ENCODE measurements at places on chromosomes 16 and 17.

DNA sequence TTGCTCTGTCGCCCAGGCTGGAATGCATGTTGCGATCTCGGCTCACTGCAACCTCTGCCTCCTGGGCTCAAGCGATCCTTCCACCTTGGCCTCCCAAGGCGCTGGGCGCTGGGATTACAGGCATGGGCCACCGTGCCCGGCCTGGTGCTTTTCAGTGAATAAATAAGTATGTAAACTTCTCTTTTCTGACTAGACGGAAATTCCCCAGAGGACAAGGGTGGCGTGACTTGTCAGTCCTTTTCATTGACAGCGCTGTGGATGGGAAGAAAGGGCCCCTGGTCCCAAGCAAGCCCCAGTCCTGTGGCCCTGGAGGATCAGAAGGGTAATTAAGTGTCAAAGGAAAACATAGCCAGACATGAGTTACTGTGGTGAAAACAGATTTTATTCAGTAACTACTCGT lies 9.6 kb upstream of the SPN start:
- DNase-seq, result no peak
- no peak overlapping the region for H3K27ac ChIP-seq
- no peaks in the 10 kb centered on the region for H3K27me3 ChIP-seq
- H3K4me1 ChIP-seq, result no peaks in the 10 kb centered on the region
- no peak overlapping the region for H3K4me3 ChIP-seq
- no peaks in the 10 kb centered on the region for H3K36me3 ChIP-seq

DNA sequence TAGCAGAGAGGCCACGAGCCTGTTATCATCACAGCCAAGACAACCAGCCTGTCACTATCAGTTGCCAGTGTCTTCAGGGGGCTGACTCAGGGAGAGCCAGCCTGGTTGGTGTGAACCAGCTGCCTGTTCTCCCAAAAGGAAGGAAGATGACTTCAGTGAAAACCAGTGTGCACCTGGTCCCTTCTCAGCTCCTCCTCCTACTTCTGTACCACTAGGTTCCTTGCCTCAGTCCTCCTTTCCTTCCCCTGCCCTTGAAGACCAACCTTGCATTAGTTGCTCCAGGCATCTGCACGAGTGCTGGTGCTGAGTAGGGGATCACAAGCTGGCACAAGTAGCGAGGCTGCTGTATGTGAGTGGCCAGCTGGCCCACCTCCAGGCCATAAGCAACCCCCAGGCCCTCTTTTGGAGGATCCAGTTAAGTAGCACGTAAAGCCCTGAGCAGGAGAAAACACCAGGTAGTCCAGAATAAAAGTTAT lies 8.5 kb downstream of the TUBG1 start:
- H3K36me3 ChIP-seq, result peaks cover 25% of the 10 kb centered on the region
- DNase-seq, result no peak
- no peak overlapping the region for H3K27ac ChIP-seq
- no peaks in the 10 kb centered on the region for H3K27me3 ChIP-seq

- peaks cover 47% of the 10 kb centered on the region for H3K4me1 ChIP-seq
- peaks cover 29% of the 10 kb centered on the region for H3K36me3 ChIP-seq
- no peak overlapping the region for H3K4me3 ChIP-seq
- H3K27me3 ChIP-seq, result no peaks in the 10 kb centered on the region
- H3K27ac ChIP-seq, result peak overlapping the region; percentile 84
Measured at GRCh38 chr16:81676066-81676882, 102.8 kb upstream of the PLCG2 start.

DNA sequence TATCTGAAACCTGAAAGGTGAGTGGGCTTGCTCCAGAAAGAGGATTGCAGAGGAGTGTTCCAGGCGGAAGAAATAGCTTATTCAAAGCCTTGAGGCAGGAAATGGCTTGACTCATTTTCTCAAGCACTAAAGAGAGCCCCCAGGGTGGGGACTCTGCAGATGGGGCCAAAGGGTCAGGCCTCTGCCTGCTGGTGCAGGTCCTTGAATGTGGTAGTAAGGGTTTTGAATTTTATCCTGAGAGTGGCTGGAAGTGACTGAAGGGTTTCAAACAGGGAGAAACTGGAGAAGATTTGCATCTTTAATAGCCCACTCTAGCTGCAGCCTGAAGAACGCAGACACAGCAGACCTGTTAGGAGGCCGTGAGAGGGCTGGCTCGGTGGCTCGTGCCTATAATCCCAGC lies 144.4 kb downstream of the CCT6B start:
- H3K27ac ChIP-seq, result no peak overlapping the region
- DNase-seq, result no peak
- H3K4me3 ChIP-seq, result no peak overlapping the region
- H3K4me1 ChIP-seq, result no peaks in the 10 kb centered on the region
- H3K36me3 ChIP-seq, result no peaks in the 10 kb centered on the region
